Muscle of arm (tissue), 14 donors: ENCODE measurements at places on chromosomes 3 and 15. TPM values are rescaled to one million over a fixed set of nuclear protein-coding genes. Genes with fewer than 3 reads are reported as not detected.

DNA sequence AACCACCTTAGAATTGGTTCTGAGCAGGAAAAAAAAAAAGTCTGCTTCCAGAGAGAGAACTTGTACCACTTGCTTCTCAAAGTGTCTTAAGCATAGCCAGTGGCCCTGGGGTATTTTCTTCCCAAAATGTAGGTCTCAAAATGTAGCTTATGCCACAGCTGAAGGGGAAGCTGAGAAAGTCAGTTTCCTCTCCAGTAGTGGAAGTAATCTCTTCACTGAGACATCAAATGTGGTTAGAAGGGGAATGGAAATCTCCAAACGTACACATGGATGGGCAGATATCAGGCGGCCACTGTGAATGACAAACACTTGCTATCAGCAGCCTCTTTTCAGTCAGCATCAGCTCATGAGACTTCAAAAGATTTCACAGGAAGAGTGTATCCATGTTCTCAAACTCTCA lies 841.2 kb downstream of the TUSC7 start:
- no peak for DNase-seq

DNA sequence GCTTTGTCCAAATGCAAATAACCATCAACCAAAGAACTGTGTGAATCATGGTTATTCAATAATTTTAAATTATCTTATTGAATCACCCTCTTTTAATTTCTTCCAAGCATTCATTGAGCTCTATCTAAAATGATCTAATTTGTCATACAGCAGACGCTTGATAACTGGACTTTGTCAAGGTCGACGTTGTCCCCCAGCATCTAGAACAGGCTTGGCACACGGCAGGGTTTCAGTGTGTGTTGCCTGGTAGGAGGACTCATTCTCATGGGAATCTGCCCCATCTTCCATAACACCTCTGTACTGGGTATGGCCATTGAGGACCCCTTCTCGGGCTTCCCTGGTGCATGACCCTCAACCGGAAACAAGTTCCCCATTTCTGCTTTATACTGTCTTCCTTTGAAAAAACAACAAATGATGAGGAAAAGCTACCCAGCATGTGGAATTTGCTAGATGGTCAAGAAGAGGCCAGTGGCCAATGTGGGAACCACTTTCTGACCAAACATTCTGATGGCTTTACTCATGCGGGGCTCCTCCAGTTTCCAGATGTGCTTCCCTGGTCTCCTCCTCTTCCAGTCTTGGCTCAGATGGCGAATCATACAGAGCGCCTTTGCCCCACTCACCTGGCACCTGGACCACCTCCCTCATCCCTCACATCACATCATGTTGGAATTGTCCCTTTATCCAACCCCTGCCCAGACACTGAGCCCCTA lies 41.7 kb upstream of the SEC22A start:
- DNase-seq = no peak

- DNase-seq = peak; percentile 4
These were observed 326.9 kb upstream of the DNAJC19 start for GRCh38 chr3:181316482-181316881.

DNA sequence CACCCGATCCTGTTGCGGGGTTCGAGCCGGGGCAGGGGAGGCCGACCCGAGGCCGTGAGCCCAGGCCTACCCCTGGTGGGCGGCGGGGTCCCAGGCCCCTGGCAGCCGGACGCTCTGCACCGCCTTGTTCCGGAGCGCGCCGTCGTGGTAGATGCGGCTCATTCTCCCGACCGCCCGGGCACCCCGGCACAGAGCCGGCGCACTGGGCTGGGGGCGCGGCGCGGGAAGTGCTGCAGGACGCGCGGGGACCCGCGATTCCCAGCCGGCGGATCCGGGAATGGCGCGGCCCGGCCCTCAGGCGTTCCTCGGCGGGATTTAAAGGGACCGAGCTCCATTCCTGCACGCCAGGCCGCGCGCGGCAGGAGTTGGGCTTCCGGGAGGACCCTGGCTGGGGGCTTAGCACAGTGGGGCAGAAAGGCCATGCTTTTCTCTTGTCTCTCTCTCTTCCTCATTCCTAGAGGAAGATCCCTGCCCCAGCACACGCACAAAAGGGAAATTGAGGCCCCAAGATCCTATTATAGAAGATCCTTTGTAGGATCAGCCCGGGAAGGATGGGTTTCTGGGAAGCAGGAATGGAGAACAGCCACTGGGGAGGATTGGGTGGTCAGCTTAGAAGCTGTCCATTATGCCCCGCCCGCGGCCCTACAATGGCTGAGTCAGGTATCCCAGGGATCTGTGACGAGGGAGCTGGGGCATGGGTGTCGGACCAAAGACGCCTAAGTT lies at the start of gene ARPIN:
Gene ARPIN, minus strand, starts transcription at position 279 of the 723 bp plus-strand sequence. Its CDS starts 117 bp downstream, at position 162.
- DNase-seq = peak; percentile 55

- no peak for DNase-seq
These were observed 59.5 kb downstream of the SCN11A start for GRCh38 chr3:38992117-38992760.

- DNase-seq = no peak
These were observed 1.8 kb downstream of the CD276 start for GRCh38 chr15:73685981-73686380.

- DNase-seq = no peak
These were observed 72.9 kb upstream of the NDN start for GRCh38 chr15:23760024-23760423.

DNA sequence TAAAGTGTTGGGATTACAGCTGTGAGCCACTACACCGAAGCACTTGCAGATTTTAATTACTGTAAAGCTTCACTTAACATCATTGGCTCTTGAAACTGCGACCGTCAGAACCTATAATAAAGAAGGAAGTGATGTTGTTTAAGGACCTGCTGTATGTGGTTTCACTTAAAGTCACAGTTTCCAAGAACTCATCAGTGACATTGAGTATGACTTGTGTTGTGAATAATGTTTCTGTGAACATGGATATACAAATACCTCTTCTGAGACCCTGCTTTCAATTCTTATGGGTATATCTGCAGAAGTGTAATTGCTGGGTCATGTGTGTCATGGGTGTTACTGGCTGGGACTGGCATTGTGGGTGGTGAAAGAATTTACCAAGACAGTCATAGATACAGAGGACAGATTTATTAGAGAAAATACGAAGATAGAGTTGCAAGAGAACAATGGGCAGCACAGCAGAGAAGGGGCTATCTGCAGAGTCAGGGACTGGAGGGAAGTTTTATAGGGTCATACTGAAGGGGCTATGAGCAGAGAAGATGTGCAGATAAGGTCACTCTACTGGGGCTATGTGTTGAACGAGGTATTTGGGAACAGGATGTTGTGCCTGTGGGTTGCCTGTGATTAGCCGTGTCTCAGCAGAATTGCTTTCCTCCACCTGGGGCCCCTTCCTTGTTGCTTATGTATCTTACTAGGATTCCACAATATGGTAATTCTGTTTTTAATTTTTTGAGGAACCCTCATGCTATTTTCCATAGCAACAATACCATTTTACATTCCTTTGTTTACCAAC lies 4.5 kb downstream of the NDUFB5 start:
- no peak for DNase-seq

DNA sequence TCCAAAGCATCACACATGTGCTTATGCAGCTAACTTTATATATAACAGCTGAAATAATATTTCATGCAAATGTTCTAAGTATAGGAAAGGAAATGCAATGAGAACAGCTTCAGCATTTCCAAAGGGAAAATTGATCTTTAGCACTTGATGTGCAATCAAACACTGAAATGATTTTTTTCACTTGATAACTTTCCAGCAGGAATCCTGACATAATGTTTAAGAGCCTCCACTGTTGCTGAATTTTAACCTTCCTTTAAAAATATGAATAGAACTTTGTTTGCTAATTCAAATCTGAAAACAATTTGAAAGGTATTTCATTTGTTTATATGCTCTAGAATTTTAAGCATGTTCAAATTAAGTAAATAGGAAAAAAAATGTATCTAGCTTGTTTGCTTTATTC lies 96.9 kb upstream of the STRIT1 start:
- DNase-seq = no peak

DNA sequence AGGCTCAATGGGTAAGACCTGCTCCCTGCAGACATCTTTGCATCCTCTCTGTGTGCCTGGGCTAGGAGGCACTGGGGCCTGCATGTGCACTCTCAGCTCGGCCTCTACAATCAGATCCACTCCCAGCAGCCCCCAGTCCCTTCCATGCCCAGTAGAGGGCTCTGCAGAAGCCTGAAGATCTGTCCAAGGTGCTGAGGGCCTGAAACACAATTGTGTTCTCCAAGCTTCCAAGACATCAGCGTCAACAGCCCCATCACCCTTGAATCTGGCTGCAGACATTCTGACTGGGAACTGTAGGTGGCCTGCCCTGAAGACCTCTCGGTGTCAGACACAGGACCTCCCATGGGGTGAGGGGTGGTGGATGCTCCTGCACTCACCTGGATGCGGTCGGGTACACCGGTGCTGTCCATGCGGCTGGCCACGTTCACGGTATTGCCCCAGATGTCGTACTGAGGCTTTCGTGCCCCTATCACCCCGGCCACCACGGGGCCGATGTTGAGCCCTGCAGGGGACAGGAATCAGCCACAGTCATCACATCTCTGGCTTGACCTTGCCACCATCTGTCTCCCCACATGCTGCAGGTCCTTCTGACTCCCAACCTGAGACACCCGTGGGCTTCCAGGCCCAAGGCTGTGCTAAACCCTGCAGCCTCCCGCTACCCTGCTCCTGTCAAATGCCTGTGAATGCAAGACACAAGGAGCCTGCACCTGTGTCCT lies 84.7 kb downstream of the SEC22A start:
- DNase-seq = peak; percentile 44

DNA sequence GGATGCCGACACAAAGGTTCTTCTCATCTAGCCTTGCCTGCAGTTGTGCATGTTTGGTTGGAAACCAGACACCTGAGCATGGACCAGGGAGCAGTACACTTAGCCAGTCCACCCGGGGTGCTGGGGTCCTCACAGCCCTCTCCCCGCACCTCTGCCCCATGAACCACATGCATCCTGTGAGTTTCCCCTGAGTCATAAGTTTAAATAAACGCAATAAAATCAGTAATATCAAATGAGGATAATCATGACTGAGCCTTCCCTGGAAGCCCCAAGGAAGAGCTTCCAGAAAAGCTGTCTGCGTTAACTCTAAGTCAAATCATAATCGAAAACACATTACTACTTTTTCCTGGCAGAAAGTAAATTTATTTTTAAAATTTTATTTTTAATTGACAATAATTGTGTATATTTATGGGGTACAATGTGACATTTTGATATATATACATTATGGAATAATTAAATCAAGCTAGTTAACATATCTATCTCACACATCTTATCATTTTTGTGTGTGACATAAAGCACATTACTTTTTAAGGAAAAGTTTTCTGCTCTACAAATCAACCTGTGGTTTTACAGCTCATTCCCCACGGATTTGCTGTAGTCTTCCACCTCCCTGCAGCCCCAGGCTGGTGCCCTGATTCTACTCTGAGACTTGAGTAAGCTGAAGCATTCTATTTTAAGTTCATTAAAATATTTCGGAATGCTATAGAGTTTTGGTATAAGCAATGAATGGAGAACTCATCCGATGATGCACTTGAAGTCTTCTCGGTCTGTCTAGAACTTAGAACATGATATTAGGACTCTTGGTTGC lies 166.0 kb upstream of the EIF1B start:
- DNase-seq = no peak

- DNase-seq = peak; percentile 54
These were observed 2.0 kb downstream of the FAM43A start for GRCh38 chr3:194687638-194688199.

DNA sequence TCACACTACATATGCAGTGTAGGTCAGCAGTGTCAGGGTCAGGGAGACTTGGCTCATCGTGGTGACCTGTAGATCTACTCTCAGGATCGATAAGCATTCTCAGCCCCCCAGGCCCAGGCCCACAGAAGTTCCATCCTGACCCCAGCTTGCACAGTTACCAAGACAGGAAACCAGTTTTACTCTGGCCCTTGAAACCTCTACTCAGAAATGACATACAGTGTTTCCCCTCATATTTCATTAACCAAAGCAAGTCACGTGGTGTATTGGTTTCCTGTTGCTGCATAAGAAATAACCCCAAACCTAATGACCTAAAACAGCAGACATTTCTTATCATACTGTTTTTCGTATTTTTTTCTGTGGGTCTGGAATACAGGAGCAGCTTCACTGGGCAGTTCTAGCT lies 242.2 kb downstream of the SLCO3A1 start:
- no peak for DNase-seq

- no peak for DNase-seq
These were observed 76.4 kb downstream of the HES1 start for GRCh38 chr3:194212161-194212844.

GRCh38 chr3:13364602-13365271 lies 55.4 kb downstream of the NUP210 start:
- no peak for DNase-seq

DNA sequence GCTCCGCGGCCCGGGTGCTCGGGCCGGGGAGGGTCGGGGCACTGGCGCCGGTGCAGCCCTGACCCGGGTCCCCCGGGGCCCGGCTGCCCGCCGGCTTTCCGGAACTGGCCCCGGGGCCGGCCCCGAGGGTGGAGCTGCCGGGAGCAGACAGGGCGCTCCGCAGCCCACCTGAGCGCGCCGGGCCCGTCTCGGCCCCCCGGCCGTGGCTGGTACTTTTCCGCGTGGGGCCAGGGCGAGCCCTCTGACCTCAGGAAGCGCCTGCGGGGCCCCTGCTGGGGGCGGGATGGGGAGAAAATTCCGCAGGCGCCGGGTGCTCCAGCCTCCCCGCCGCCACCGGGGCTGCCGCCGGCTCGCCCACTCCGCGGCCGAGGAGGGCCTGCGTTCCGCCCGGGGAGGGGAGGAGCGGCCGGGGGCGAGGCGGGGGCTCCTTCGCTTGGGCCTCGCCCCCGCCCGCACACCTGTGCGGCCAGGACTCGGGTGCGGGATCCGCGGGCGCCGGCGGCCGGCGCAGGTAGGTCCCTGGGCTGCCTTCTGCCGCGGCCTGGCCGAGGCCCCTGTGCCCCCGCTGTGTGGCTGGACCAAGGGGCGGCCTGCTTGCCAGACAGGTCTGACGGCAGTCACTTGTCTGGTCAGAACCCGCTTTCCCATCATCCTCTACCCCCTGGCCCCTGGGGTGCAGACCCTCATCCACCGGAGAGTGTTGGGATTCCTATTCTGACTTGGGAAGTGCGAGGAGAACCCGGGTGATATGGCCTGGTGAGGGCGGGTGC lies 3.5 kb downstream of the FURIN start:
- no peak for DNase-seq

GRCh38 chr3:195929452-195929851 lies 21.1 kb upstream of the TNK2 start:
- no peak for DNase-seq

- no peak for DNase-seq
These were observed 60.7 kb downstream of the ANXA2 start for GRCh38 chr15:60337076-60337475.

DNA sequence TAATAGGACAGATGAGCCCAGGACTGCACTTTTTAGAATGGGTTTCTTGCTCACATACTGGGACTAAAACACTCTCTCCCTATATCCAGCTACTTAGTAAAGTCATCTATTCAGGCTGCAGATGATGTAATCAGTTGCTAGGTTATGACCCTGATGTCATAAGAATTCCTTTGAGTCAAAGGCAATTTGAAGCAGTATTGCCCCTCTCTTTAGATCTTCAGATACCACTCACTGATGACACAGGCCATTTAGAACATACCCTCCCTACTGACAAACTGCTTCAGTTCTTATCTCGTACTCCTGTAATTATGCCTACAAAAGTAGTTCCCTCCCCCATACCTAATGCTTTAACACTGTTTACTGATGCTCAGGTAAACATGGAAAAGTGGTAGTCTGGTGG lies 450.1 kb upstream of the RASGRP1 start:
- DNase-seq = no peak

ECE2 gene
- polyA plus RNA-seq = not detected

CDC25A gene
- 3.5 TPM for polyA plus RNA-seq

SNTN gene
- polyA plus RNA-seq = not detected

TRPM1 gene
- 10.6 TPM for polyA plus RNA-seq

CAND2 gene
- polyA plus RNA-seq = 43.7 TPM

CGNL1 gene
- polyA plus RNA-seq = 9.9 TPM

GPR27 gene
- 4.9 TPM for polyA plus RNA-seq

NEK10 gene
- 1.6 TPM for polyA plus RNA-seq
